ENCODE measurements at places on chromosomes 7 and 10. TPM values are rescaled to one million over a fixed set of nuclear protein-coding genes. Genes with fewer than 3 reads are reported as not detected.

DNA sequence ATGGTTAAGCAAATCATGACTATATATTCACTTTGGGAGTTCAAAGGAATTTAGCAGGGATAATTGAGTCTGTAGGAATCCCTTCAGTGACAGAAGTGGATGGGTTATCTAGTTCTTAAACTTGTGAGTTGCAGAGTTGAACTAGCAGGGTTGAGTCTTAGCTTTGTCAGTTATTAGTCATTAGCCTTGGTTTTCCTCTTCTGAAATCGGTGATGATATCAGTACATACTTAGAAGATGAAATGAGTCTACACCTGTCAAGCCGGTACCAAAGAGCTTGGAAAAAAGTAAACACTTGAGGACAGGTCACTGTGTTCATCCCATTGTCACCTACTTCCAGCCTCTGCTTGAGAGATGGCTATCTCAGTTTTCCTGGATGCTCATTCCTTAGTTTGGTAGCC lies 73.5 kb downstream of the BUB3 start:
- no peak for DNase-seq

DNA sequence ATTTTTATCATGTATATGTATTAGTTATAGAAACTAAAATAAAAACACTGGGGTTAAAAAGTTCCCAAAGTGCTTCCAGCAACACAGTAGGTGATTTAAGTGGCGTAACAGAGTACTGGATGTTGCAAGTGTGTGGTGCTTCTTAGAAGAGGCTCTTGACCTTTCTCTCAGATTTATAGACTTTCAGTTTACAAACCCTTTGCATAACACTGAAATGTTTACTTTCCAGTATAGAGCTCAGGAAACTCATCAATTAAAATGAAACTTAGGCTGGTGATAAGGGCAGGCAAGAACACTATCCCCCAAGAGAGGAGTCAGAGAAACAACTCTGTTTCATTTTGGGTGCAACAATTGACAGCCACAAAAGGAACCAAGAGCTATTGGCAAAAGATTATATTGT lies 27.5 kb upstream of the SMC3 start:
- DNase-seq: no peak

DNA sequence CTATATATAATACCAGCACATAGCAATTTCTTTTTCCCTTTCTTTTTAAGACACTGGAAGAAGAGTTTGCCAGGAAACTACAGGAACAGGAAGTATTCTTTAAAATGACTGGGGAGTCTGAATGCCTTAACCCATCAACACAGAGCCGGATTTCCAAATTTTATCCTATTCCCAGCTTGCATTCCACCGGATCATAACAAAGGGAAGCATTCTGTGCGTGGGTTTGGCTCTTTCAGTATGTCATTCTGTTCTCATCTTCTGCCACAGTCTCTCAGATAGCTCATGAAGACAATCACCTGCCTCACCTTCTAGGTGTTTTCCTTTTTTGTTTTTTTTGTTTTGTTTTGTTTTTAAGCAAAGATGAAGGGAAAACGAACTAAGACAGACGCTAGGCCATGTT lies 58.6 kb downstream of the SLK start:
- no peak for DNase-seq

DNA sequence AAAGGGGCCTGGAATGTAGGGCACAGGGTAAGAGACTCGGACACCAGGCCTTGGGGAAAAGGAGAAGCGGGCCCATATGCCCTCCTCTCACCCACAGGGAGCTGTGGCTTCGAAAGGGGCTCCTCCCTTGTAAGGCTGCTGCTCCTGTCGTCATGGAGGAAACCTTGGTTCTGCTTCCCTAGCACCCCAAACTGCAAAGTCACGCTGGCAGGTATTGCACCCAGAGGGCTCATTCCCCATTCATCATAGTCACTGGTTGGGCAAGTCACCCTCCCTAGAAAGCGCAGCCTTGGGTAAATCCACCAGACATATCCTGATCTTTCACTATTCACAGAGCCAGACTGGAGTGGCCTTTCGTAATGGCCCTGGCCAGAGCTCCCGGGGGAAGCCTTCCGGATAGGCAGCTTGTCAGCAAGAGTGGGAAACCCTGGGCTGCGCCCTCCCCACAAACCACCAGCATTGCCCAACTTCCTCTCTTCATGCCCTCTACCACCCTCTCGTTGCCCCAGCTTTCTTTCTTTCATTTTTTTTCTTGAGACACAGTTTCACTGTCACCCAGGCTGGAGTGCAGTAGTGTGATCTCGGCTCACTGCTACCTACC lies 121.0 kb downstream of the HIP1 start:
- no peak for DNase-seq

GRCh38 chr10:76080991-76081390 lies 649.6 kb downstream of the LRMDA start:
- DNase-seq: peak; percentile 67

DNA sequence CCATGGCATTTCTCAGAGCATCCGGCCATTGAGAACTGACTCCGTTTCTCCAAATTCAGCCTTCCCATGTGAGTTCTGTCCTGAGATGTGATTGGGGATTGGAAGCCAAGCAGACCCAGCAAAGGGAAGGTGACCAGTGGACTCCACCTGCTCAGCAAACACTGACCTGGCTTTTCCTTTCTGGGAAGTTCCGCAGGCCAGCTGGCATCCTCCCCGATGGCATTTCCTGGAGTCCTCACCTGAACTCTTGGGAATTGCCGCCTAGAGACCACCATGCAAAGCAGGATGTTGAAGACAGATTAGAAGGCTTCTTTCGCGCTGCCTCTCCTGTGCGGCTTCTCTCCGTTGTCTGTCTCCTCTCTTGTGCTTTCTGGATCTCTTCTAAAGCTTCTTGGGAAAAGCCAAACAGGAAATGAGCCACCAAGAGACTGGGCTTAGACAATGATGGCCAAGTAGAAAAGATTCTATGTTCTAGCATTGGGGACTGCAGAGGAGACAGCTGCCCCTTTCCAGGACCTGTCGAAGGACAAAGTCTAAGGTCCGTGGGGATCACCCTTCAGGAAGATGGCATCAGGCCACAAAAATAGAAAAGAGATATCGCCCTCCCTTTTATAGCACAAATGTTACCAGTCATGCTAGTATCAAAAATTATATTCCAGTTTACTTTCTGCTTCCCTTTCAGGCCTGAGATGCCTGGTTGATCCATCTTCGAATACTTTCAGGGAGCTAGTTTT lies 103.7 kb upstream of the INSYN2A start:
- no peak for DNase-seq

GRCh38 chr7:104938741-104939390 lies 75.1 kb upstream of the KMT2E start:
- no peak for DNase-seq

DNA sequence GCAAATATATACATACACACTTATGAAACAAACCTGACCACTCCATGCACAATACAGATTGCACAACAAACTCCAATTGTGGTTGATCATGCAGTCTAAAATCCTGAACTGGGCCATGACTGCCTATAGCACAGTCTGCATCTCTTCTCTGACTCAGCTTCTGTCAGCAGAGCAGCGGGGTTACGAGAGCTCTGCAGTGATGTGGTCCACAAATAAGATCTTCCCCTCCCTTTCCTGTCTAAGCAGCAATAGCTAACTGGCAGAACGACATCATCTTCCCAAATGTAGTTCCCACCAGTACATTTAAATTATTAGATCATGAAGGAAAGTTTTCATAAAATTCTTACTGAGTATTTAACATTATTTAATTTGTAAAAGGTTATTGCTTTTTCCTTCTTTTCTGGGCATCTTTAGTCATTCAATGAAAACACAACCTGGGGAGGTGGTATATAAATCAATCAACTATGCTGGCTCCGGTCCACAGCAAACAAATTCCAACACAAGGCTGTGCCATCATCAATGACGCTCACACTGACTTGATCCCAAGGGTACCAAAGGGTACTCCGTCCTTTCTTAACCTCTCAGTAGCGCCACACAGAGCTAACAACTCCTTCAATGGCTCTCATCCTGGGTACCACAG lies 17.1 kb downstream of the ARHGAP21 start:
- peak; percentile 81 for DNase-seq

- DNase-seq: no peak
These were observed 42.4 kb downstream of the COL17A1 start for GRCh38 chr10:104043185-104043830.

Gene COX19
- total RNA-seq: 4.4 TPM

Gene MACROH2A2
- total RNA-seq: 16.3 TPM

Gene GPR37
- total RNA-seq: 0.07 TPM

Gene POLL
- 20.3 TPM for total RNA-seq

Gene LIPK
- not detected for total RNA-seq
